ENCODE measurements at places on chromosomes 12 and 14. TPM values are rescaled to one million over a fixed set of nuclear protein-coding genes. Genes with fewer than 3 reads are reported as not detected.

PRPH gene
- polyA plus RNA-seq = 0.43 TPM

- DNase-seq = no peak
These were observed 109.5 kb downstream of the UNC79 start for GRCh38 chr14:93540235-93540634.

DNA sequence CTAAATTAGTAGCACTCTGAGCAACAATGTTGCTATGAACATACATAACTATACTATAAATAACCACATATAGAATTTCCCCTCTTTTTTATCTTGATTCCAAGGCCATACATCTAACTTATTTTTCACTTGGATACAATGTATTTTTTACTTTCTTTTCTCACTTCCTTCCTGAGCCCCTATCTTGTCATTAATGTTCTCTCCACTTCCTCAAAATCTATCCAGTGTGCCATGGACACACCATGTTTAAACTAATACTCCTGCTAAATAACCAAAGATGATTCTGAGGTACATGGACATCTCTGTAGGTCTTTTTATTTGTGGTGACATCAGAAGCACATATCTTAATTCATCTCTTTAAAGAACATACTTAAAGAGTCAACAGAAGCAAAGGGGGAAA lies 251.2 kb downstream of the C12orf42 start:
- no peak for DNase-seq

DNA sequence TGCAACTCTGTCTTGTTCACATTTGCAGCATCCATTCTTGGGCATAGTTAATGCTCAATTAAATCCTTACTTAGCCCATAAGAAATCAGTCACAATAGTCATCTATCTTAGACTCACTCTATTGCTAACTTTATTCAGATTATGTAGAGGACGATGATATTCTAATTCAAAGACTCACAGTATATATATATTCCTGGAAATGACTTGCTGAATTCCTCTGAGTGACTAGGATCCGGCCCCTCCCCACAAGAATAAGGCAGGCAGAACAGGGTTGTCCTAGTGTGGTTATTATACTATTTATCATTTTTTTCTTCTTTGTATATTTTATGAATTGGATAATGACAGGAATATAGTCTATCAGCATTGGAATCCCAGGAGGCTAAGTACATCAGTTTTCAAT lies 275.1 kb downstream of the TMTC2 start:
- no peak for DNase-seq

- DNase-seq = no peak
These were observed 38.0 kb downstream of the SPPL3 start for GRCh38 chr12:120866108-120866507.

DNA sequence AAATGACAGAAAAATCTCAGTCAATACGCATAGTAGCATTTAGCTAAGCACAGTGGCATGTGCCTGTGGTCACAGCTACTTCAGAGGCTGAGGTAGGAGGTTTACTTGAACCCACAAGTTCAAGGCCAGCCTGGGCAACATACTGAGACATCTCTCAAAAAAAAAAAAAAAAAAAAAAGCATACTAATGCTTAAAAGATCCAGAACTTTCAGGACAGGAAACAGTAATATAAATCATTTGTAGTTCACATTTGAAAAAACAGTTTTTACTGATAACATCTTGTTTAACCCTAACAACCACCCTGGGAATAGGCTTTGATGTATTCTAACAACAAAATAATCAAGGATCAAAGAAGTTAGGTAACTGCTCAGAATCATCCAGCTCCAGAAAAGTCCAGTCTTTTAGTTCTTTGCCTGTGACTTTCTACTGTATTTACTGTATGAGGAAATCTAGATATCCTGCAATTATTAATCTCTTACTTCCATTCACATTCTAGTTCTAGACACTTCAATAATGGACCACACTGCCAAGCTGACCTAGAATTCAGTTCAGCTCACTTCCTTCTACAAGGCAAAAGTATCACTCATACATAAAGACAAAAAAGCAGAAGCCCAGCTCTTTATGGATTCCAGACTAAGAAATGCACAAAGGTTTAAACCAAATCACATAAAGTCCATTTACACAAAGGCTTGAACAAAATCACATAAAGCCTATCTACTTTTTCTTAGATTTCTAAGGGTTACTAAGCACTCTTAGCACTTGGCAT lies 28.5 kb downstream of the PAWR start:
- no peak for DNase-seq
